ENCODE measurements at places on chromosomes 7 and 10. TPM values are rescaled to one million over a fixed set of nuclear protein-coding genes. Genes with fewer than 3 reads are reported as not detected.

DNA sequence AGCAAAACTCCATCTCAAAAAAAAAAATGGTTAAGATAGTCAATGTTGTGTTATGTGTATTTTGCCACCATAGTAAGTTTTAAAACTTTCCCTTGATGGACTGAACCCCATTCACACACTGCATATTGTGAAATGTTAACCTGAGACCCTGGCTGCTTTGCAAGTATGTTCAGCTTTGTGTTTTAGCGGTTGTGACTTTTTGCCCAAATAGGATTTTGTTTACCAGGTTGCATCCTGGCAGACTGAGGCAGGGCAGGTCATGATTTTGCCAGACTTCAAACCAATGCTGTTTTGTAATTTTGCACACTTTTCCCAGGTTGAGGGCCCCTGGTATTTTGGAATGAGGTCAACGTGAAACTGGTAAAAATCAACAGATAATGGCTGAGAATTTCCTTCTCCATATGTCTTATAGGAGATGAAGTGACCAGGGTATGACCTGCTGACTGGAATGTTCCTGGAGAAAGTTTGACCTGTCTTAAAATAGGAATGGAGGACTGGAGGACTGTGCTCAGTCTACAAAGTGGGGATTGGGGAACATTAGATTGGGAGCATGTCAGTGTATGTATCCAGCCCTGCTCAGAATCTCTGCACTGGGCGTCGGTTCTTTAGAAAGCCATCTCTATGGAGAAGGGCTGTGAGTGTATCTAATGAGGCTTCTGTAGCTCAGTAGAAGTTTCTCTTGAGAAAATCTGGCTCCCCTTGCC, 76.2 kb downstream of the LRGUK start:
- DNase-seq: no peak

- DNase-seq: no peak
Measured at GRCh38 chr10:104088239-104088638, 2.6 kb upstream of the COL17A1 start.

GRCh38 chr7:129752760-129753159, 141.2 kb downstream of the NRF1 start:
- DNase-seq: no peak

DNA sequence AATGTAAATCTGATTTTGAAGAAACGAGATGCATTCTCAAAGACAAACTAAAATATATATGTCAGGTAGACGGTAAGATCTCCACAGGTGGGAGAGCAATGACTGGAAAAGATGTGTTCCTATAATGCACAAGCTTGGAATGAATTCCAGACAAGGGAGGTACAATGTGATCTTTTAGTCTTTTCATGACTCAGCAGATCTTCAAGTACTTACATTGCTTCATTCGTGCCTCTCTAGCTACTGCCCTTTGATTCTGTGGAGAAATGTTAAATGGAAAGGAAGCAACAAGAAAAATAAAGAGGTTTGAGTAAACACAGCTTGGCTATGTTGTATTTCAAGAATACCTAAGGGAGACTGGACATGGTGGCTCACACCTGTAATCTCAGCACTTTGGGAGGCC, 106.6 kb downstream of the GAD2 start:
- DNase-seq: no peak

DNA sequence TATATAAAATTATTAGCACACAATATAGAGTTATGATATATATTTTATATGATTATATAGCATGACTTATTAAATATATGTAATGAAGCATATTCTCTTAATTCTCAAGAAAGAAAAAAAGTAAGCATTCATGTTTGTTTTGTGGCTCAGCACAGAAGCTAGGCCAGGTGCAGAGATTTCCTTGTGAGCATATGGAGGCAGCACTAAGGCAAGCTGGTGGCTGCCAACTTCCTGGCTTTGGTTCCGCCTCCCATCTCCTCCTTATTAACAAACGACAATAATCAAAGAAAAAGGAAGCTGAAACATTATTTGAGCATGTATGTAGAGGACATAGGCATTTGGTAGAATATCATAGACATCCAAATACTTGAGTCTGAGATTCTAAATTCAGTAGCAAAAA, 130.3 kb downstream of the ST7 start:
- no peak for DNase-seq

- DNase-seq: no peak
Measured at GRCh38 chr7:157616426-157616825, 279.6 kb downstream of the DNAJB6 start.

- DNase-seq: peak; percentile 49
Measured at GRCh38 chr7:78301407-78301806, 502.8 kb downstream of the PHTF2 start.

- DNase-seq: no peak
Measured at GRCh38 chr7:121202834-121203233, 126.0 kb upstream of the WNT16 start.

- no peak for DNase-seq
Measured at GRCh38 chr7:98638853-98639252, 21.8 kb downstream of the NPTX2 start.

DNA sequence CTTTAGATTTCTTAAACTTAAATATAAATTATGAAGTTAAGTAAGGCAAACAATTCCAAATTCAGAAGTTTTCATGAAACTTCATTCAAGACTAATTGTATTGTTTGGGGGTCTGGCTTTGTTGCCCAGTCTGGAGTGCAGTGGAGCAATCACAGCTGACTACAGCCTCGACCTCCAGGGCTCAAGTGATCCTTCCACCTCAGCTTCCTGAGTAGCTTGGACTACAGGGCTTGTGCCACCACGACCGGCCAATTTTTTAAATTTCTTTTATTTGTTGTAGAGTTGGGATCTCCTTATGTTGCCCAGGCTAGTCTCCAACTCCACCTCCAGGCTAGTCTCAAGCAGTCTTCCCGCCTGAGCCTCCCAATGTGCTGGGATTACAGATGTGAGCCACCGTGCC, 12.5 kb downstream of the P4HA1 start:
- DNase-seq: no peak

- no peak for DNase-seq
Measured at GRCh38 chr7:141012696-141013344, 1.9 kb downstream of the MRPS33 start.

GRCh38 chr10:101775273-101776160, at the start of gene FGF8:
Gene FGF8 (minus strand): TSS chr10:101776114. CDS start chr10:101775900, 214 bp downstream.
- DNase-seq: no peak

GRCh38 chr7:7618410-7618809, 22.1 kb upstream of the UMAD1 start:
- DNase-seq: no peak

- no peak for DNase-seq
Measured at GRCh38 chr7:158286210-158286609, 301.4 kb downstream of the PTPRN2 start.

DNA sequence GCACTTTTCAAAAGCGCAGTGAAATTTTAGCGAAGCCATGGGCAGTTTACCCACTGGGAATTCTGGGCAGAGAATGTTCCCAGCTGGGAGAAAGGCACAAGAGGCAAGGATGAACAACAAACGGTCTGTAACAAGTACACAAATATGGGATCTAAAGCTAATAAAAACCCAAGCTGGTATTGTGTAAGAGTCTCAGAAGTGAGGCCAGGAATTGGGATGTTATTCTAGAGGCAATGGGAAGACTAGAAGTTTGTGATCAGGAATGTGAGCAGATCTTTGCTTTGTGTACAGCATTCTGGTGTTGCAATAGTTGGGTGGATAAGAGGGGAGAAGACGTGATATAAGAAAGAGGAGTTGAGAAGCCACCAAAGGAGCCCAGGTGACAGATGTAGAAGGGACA, 15.0 kb downstream of the FZD9 start:
- peak; percentile 30 for DNase-seq

GRCh38 chr7:101560856-101561255, 68.2 kb downstream of the MYL10 start:
- no peak for DNase-seq

DNA sequence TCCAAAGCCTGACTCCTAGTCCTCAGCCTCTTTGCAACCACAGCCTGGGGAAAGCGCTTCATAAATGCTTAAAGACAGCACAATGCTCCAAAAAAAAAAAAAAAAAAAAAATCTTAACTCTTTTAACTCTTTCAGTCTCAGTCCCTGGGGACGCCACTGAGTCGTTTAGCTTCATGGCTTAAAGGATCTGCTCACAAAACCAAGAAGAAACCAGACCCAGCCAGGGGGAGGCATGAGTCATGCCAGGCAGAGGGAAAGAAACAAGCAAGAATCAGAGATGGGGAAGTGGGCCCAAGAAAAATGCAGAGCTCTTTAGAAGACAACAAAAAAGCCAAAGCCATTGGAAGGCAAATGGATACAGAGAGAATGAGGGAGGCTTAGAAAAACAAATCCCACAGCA, 32.5 kb upstream of the DOCK1 start:
- no peak for DNase-seq

- no peak for DNase-seq
Measured at GRCh38 chr7:96273716-96274115, 48.2 kb downstream of the SLC25A13 start.

- DNase-seq: no peak
Measured at GRCh38 chr7:24572393-24572996, 757 bp upstream of the PALS2 start.

DNA sequence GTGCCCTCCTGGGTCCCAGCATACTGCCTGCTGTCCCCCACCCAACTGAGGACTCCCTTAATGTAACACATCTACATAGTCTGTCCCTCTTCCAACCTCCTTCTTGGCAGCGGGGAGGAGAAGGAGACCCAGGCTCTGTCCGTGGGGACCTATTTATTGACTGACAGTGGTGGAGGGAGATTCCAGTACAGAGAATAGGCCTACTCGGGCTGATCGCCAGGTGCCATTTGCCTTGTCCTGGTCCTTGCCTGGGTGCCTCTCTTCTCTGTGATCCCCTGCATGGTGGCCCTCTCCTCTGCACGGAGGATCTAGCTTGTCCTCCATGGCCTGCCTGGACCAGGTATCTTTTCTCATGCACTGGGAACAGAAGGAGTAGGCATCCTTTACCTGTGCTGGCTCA, 17.0 kb downstream of the GHRHR start:
- DNase-seq: no peak

DNA sequence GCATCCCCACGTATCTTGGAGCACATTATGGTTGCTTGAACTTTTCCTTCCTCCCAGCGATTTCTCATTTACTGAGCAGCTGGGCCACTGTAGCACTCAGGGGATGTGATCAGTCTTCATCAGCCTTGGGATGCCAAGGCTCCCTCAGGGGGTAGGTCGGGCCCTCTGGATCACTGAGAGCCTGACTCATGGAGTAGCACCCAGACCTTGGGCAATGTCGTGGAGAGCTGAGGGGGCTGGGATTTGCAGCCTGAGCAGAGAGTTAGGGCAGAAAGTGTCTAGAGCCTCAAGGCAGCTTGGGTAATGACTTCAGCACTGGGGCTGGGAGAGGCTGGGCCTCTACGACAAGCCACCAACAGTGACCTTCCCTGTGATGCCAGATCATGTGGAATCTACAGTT, 86.5 kb upstream of the CXCL12 start:
- no peak for DNase-seq

DNA sequence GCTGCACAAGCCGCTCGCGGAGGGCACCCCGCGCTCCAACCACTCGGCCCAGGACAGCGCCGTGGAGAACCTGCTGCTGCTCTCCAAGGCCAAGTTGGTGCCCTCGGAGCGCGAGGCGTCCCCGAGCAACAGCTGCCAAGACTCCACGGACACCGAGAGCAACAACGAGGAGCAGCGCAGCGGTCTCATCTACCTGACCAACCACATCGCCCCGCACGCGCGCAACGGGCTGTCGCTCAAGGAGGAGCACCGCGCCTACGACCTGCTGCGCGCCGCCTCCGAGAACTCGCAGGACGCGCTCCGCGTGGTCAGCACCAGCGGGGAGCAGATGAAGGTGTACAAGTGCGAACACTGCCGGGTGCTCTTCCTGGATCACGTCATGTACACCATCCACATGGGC, 50.0 kb downstream of the FIGNL1 start:
- no peak for DNase-seq

DNA sequence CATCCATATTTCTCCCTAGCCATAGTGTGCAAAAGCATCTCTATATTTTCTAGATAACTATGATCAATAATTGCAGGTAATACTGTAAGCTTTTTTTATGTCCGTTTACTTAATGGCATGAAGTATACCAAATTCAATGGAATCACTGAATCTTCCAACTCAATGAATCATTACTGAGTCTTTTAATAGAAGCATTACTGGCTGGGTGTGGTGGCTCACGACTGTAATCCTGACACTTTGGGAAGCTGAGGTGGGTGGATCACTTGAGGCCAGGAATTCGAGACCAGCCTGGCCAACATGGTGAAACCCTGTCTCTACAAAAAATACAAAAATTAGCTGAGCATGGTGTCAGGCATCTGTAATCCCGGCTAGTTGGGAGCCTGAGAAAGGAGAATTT, 372.5 kb downstream of the BMPER start:
- no peak for DNase-seq

DNA sequence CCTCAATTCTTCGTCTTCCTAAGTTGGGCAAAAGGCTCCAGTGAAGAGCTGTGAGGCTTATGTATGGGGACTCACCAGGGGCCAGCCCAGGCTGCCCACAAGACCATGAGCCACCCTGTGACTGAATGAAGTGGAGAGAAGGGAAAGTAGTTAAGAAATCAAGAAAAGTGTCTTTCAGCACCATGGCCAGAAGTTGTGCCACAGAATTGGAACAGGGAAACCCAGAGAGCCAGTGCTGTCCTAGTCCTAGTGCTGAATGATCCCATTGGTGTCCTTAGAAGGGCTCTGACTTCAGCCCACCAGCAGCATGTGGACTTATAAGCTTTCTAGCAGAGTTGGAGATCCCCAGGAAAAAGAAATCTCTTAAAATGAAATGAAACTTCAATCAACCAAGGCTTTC, 37.0 kb upstream of the CCSER2 start:
- DNase-seq: no peak

DNA sequence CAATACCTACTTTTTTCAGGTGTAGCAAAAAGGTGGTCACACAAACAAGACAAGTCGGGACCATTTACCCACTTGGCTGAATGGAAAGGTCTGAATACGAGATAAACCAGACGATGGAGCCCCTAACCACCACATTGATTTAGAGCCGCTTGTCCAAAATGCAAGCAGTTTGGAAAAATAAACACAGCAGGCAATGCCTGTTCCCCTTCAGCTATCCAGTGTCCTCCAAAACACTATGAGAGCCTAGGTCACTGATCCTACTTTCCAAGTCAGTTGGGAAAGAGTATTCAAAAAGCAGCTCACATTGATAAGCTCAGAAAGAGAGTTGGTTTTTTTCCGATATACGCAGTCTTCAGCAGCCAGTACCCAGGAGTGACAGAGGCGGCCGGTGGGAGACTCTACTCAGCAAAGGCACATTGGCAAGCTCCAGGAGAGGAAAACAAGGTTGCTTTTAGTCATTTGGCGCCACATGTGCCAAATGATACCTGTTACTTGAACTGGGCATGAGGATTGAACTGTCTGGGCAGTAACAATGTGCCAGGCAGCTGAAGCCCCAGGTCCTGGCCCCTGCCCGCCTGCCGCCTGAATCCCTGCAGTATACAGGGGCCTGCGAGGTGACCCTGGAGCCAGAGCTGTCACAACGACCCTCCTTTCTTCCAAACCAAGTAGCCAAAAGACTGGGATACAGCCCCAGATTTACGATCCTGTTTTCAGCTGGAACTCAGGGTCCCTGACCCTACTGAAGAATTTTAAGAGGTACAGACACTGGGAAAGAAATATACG, 109.8 kb downstream of the PIP4K2A start:
- no peak for DNase-seq

GRCh38 chr10:32149252-32149955, 93.2 kb upstream of the KIF5B start:
- DNase-seq: peak; percentile 63

CPA2 gene
- polyA plus RNA-seq: not detected

TRIM50 gene
- polyA plus RNA-seq: not detected

HUS1 gene
- polyA plus RNA-seq: 14.1 TPM

HIBADH gene
- 42.4 TPM for polyA plus RNA-seq

AKR1D1 gene
- not detected for polyA plus RNA-seq

PNLIPRP2 gene
- not detected for polyA plus RNA-seq

ZNF727 gene
- not detected for polyA plus RNA-seq

VSTM4 gene
- polyA plus RNA-seq: 4.4 TPM

NUTM2E gene
- polyA plus RNA-seq: 0.22 TPM

All from BJ (cell line).